ENCODE measurements at places on chromosomes 16 and 17. TPM values are rescaled to one million over a fixed set of nuclear protein-coding genes. Genes with fewer than 3 reads are reported as not detected.

Gene SLFN5
- total RNA-seq: 70.2 TPM

Gene CLEC18B
- total RNA-seq: 0.31 TPM

- no peak for DNase-seq
These were observed 3.9 kb upstream of the ZNF207 start for GRCh38 chr17:32345951-32346600.

GRCh38 chr16:89071686-89072547 is 21.7 kb upstream of the ACSF3 start:
- DNase-seq: no peak

DNA sequence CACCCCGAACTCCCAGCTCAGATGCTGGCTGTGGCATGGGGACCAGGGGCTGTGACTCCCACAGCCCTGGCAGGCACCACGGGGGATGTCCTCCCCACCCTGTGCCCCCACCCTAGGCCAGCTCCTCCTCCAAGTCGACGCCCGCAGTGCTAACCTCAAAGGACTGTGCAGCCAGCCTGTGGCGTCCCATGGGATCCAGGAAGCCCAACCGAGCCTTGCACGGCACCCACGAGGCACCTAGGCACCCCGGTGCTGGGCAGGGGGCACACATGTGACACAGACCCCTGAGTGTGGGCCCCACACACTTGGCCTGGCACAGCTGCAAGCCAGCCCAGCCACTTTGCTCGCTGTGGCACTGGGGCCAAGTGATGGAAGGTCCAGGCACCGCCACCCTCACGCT is 3.9 kb downstream of the GCGR start:
- no peak for DNase-seq

GRCh38 chr16:4588386-4588785 is 26.3 kb downstream of the UBALD1 start:
- no peak for DNase-seq

GRCh38 chr16:23214796-23215195 is 32.3 kb downstream of the SCNN1G start:
- no peak for DNase-seq

- DNase-seq: no peak
These were observed 32.5 kb downstream of the RGS9 start for GRCh38 chr17:65169691-65170090.

DNA sequence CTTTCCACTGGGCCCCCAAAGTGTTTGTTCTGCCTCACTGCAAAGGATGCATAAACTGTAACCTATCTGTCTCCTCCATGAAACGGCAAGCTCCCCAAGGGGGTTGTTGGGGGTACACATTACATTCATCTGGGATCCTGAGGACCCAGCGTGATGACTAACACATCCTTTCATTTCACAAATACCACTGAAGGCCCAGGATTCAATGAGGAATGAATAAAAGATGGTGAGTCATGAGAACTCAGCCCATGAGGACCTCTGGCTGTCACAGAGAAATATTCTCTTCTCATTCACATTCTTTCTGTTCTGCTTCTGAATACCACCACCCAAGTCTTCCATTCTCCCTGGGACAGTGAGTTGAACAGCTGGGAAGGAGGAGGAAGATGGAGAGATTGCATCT is 149.8 kb downstream of the RBFOX3 start:
- DNase-seq: peak; percentile 42

GRCh38 chr16:49528060-49528865 is 154.7 kb downstream of the C16orf78 start:
- DNase-seq: no peak

Gene G6PC1
- not detected for total RNA-seq

GRCh38 chr17:77445760-77446532 is 305.2 kb downstream of the SEC14L1 start:
- DNase-seq: no peak

DNA sequence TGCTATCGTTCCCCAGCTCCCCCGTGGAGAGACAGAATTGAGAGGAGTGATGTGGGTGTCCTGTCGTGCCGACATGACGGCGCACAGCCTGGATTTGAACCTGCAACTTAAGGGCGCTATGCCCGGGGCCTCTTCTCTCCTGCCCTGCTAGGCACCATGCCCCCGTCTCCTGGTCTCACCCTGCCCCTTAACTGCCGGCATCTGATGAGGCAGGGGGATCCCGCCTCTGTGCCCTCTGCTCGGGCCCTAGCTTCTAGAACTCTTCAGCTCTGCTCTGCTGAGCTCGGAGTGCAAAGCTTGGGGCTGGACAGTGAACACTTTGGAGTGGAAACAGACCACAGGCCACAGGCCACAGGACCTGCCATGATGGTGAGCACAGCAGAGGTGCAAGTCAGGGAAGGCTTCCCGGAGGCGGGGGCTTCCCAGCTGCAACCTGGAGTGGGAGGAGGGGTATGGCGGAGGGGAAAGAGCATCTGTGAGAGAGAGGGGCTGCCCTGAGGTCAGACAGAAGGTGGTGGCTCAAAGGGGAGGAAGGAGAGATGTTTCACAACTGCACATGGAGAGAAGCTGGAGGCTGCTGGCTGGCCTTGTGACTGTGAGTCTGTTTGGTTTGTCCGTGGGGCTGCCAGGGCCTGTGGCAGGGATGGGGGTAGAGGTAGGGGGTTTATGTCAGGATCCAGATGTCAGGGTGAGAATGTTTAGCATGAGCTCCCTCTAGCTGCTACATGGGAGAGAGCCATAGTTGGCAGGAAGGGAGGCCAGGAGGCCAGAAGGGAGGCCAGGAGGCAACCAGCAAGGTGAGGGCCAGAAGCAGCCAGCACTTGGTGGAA is 107.8 kb downstream of the CRLF3 start:
- no peak for DNase-seq

DNA sequence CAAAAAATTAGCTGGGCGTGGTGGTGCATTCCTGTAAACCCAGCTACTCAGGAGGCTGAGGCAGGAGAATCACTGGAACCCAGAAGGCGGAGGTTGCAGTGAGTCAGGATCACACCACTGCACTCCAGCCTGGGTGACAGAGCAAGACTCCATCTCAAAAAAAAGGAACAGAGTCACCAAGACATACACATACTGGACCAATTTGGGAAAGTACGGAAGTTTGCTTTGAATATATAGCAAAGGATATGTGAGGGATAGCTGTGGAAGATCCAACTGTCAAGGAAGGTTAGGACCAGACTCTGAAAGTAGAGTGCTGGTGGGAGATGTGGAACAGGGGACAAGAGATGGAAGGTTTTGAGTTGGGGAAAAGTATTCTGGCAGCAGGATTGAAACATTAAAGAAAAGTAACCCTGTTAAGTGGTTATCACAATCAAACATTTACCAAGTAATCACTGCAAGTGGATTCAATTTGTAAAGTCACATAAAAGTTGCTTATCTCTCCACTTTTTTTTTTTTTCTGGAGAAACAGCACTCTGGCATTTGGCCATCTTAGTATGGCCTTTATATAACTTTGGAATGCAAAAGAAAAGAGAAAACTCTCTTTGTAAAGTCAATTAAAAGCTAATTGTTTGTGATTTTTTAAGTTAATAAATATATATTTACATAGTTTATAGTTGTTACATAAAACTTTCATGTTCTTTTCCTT is 259.4 kb upstream of the TBX2 start:
- DNase-seq: no peak

- peak; percentile 83 for DNase-seq
These were observed 4.9 kb downstream of the TNRC6C start for GRCh38 chr17:77963441-77963840.

- DNase-seq: no peak
These were observed 19.3 kb upstream of the SLFN13 start for GRCh38 chr17:35467824-35468223.

GRCh38 chr17:32461853-32462617 is 17.7 kb downstream of the PSMD11 start:
- peak; percentile 66 for DNase-seq

Gene CLCN7
- total RNA-seq: 51.1 TPM

DNA sequence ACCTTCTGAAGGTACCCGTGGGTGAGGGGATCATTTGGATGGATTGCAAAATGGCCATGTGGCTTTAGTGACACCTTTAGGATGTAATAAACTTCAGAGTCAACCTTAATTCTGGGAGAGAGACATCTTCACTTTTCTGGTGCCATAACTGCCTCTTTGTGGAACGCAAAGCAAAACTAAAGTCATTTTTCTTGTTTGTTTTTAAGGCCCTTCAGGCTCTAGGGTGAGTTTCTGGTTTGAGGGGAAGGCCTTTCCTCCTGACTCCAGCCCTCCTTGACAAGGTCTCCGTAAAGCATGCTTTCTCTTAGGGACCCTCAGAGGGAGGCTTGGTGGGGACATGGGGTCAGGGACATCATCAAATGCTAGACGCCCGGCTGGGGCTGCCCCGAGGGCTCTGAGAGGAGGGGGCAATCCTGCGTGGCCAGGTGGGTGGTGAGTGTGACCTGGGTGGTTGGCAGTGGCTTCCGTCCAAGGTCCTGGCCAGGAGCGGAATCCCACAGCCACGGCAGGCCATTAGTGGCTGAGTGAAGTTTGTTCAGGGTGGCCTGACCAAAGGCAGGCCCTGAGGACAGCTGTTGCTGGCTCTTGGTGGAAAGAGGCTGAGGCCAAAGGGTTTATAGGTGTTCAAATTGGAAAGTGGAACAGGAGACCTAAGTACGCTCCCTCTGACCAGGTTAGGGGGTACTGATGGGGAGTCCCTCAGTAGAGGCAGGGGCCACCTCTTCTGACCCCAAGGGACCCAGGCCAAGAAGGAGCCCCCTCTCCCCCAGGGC is 112.2 kb downstream of the METRNL start:
- no peak for DNase-seq

- no peak for DNase-seq
These were observed 378.0 kb upstream of the CA10 start for GRCh38 chr17:52536489-52536888.

DNA sequence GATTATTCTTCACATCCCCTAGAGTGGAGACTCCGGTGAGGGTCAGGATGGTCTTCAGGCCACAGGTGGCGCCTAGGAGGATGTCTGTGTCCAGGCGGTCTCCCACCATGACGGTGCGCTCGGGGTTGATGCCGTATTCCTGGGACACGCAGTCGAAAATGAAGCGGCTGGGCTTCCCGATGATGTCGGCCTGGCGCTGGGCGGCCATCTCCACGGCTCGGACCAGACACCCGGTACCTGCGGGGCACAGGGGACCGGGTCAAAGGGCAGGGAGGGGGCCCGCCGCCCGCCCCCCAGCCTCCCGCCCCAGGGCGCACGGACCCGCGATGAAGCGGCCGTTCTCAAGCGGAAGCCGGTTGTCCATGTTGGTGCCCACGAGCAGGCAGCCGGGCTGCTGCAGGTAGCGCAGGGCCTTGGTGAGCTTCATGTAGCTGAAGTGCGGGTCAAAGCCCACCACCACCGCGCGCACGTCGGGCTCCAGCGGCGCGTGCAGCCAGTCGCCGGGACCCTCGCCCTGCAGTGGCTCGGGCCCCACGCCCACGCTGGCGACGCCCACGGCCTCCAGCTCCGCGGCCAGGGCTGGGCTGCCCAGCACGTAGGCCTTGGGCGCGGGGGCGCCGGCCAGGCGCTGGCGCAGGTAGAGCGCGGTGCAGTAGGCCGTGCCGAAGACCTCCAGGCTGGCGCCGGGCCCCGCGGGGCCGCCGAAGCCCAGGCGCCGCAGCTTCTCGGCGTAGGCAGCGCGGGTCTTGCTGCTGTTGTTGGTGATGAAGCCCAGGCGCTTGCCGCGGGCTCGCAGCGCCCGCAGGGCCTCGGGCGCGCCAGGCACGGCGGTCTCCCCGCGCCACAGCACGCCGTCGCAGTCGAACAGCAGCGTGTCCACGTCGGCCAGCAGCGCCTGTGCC is 572 bp downstream of the PGP start:
- DNase-seq: no peak

- DNase-seq: no peak
These were observed 1.8 kb downstream of the B9D1 start for GRCh38 chr17:19360772-19361171.

- DNase-seq: no peak
These were observed 49.4 kb downstream of the SLC39A11 start for GRCh38 chr17:73042809-73043685.
